Activated T-helper 1 cell treated with anti-CD3 and anti-CD28 coated beads, Interleukin-12 subunit alpha, Interleukin-12 subunit beta, Interleukin-2, Interleukin-4 antibody, amounts not matched to agents 30 ng/mL and 10 ng/mL and 1 ng/mL, durations not matched to agents 14 hours and 24 hours and 36 hours (primary cell): ENCODE measurements at places on chromosomes 16 and 17. TPM values are rescaled to one million over a fixed set of nuclear protein-coding genes. Genes with fewer than 3 reads are reported as not detected.

Gene RBL2
- 61.5 and 66.1 TPM in 2 replicates for total RNA-seq

Gene ZNF597
- total RNA-seq, result 2.6 TPM in 2 replicates

Gene FNDC8
- total RNA-seq, result not detected in 2 replicates

Gene WNT9B
- total RNA-seq, result not detected in 2 replicates
